A549 treated with ZK216348 at 1 μM for 4 hours (cell line): ENCODE measurements at places on chromosomes 7 and 10. TPM values are rescaled to one million over a fixed set of nuclear protein-coding genes. Genes with fewer than 3 reads are reported as not detected.

The LLCFC1 gene
- not detected in 5 replicates for total RNA-seq

The TAC1 gene
- total RNA-seq, result not detected in 5 replicates

The FRMPD2 gene
- total RNA-seq, result 0.13 TPM in 1 of 5 replicates, not detected in the others

The ANKRD7 gene
- total RNA-seq, result 0.28 TPM in 1 of 5 replicates, not detected in the others

The OAT gene
- 65.7 to 98.2 TPM (median 69.7 TPM) in 5 replicates for total RNA-seq

The ARHGEF5 gene
- 1.6 to 2.7 TPM (median 2.5 TPM) in 5 replicates for total RNA-seq

The MPP7 gene
- total RNA-seq, result 0.12 to 0.16 TPM (median 0.14 TPM) in 3 of 5 replicates, not detected in the others

The PTPRN2 gene
- 0.33 to 1.5 TPM (median 0.86 TPM) in 5 replicates for total RNA-seq

The OR2A12 gene
- not detected in 5 replicates for total RNA-seq
